ENCODE measurements at places on chromosomes 16 and 17. TPM values are rescaled to one million over a fixed set of nuclear protein-coding genes. Genes with fewer than 3 reads are reported as not detected.
A peak's percentile ranks its signal among the peaks of the same experiment; 100 is the strongest.

GRCh38 chr16:66419527-66419926, 7.6 kb upstream of the BEAN1 start:
- DNase-seq: no peak

The CLDN7 gene
- polyA plus RNA-seq: 119 TPM

The OR3A2 gene
- polyA plus RNA-seq: not detected

DNA sequence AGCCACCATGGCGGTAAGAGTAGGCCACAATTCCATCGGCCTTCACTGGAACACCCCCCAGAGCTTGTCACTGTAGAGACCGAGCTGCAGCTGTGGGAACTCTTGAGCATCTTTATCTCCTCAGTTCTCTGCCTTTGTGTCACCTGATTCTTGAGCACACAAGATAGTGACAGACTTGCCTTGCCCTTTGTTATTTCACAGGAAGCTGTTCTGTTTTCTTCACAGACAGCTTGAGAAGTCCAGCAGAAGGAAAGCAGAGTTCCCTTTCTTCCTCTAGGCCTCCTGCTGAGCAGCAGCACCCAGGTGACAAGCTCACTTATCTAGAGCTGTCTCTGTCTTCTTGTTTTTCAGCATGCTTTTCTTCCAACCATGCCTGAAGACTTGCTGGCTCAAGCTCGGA, 38.4 kb upstream of the ENDOV start:
- no peak for DNase-seq

GRCh38 chr17:42798383-42799380, at the start of the genes CNTD1 and COA3:
Gene CNTD1 (plus strand): TSS chr17:42798861. CDS start chr17:42799068, 207 bp downstream.
Gene COA3 (minus strand): TSS chr17:42798704. CDS start chr17:42798681, 23 bp downstream.
- peak; percentile 95 for DNase-seq

The ACSM2A gene
- 269 TPM for polyA plus RNA-seq

The TXNDC17 gene
- 394 TPM for polyA plus RNA-seq

DNA sequence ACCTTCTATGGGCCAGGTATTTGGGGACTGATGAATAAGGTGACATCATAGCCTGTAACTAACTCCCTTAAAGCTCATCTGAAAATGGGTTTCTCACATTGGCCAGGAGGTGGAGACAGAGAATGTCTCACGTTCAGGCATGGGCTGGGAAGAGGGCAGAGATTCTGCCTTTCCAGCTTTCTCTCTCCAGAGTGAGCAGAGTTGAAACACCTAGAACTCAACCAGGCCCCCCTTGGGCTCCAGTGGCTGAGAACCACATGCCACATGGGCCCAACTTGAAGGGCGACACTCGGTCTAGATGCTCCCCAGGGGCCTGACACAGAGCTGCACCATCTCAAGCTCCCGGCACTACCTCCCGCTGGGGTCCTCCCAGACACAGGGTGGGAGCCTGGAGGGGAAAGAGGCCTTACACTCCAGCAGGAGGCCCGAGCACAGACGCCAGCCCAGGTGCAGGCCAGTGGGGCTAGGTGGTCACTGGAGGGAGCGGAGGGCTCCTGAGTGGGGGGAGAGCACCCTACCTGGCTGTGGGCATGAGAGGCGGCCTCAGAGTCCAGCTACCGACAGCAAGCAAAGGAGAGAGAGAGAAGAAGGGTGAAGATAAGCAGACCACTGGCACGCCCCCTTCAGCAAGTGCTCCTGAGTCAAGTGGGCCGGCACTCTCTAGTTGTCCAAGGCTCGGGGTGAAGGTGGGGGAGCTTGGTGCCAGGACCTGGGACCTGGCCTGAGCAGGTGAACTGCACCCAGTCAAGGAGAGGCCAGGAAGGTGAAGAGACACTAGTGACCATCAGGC, 55.9 kb downstream of the MYO18A start:
- DNase-seq: no peak

The TMEM106A gene
- 15.7 TPM for polyA plus RNA-seq

GRCh38 chr16:85480727-85481101, 132.4 kb upstream of the GSE1 start:
- DNase-seq: no peak

- DNase-seq: no peak
Measured at GRCh38 chr16:55482056-55482455, 3.1 kb downstream of the MMP2 start.

The PPP1R1B gene
- 22.9 TPM for polyA plus RNA-seq

GRCh38 chr16:84043486-84044117, 1.0 kb upstream of the SLC38A8 start:
- DNase-seq: peak; percentile 49

DNA sequence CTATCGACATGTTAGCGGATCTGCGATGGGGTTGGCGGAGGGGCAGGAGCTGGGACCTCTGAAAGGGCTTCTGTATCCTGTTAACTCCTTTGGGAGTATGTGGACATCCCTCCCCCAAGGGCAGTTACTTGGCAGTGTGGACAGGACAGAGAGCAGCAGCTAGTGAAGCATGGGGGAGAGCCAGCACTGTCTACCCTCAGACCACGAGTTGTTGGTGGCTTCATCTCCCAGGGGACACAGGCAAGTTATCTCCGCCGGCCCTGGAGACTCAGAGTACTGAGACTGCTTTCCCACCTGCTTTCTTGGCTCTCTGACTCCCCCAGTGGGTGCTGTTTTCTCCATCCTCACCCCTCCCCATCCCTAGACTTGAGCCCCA, 5.3 kb upstream of the GFAP start:
- no peak for DNase-seq

The P2RX1 gene
- polyA plus RNA-seq: 3.1 TPM

The KCNG4 gene
- polyA plus RNA-seq: not detected

GRCh38 chr16:1317479-1318267, 8.2 kb downstream of the UBE2I start:
- no peak for DNase-seq

The UTS2R gene
- polyA plus RNA-seq: not detected

DNA sequence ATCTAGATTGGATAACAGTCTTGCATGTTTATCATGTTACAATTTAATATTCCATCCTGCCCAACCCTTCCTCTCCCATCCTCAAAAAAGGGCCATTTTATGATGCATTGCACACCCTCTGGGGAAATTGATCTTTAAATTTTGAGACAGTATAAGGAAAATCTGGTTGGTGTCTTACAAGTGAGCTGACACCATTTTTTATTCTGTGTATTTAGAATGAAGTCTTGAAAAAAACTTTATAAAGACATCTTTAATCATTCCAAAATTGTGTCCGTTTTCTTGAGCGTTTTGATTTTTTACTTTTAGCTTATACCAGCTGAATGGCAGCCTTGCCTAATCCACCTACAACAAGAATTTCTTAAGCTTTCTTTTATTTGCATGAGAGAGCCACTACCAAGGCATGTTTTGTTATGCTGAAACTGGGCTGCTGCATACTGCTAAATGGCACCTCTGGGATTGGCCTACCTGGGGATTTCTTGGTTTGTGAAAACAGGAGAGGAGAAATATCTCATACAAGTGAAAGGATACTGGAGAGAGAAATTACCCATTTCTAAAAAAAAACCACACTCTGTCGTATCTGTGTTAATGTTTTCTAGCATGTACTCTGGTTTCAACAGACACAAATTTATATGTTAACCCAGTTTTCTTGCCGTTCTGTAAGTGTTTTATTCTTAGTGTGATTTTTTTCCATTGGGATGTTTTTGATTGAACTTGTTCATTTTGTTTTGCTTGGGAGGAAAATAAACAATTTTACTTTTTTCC, 52.2 kb downstream of the TUBD1 start:
- no peak for DNase-seq

- no peak for DNase-seq
Measured at GRCh38 chr16:81711657-81712319, 67.3 kb upstream of the PLCG2 start.

DNA sequence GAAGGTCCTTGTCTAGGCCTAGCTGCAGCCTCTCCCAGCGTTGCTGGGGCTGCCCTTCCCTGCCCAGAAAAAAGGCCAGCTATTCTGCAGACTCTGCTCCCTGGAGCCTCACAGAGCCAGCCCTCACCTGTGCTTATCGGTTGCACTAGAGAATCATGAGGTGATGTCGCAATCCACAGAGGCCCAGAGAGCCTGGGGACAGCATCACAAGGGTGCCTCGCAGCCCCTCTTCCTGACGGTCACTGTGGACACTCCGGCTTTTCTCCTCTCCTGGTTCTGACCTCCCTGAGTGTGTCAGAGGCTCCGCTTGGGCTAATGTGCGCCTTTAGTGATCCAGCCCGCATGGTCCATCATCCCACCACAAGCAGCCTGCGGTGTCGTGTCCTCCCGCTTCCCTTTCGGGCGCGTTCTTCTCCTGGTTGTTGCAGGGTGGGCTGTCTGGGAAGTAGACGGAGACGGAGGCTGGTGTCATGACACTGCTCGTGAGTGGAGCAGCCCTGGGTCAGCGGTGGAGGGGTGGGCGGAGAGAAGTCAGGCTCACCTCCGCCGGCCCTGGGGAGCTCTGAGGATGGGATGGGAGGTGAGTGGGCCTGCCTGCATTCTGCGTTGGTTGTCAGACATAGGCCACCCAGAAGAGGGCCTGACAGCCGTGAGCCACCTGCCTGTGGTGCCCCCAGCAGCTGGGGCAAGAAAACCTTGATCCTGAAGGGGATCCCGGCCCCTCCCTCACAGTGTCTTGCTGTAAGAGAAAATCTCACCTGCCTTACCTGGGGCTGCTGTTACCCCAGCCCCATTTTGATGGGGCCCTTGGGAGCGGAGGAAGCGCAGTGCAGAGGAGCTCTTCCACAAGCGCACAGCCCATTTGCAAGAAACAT, 165.9 kb upstream of the CHMP6 start:
- no peak for DNase-seq

GRCh38 chr17:70345061-70345460, 175.7 kb downstream of the KCNJ2 start:
- DNase-seq: no peak

The TTYH2 gene
- polyA plus RNA-seq: 2.4 TPM

DNA sequence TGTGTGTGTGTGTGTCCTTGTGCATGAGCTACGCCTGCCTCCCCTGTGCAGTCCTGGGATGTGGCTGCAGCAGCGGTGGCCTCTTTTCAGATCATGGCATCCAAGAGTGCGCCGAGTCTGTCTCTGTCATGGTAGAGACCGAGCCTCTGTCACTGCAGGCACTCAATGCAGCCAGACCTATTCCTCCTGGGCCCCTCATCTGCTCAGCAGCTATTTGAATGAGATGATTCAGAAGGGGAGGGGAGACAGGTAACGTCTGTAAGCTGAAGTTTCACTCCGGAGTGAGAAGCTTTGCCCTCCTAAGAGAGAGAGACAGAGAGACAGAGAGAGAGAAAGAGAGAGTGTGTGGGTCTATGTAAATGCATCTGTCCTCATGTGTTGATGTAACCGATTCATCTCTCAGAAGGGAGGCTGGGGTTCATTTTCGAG, 22.5 kb downstream of the STAT5A start:
- DNase-seq: no peak

- DNase-seq: peak; percentile 92
Measured at GRCh38 chr16:75385507-75386152, 47.7 kb downstream of the CFDP1 start.

DNA sequence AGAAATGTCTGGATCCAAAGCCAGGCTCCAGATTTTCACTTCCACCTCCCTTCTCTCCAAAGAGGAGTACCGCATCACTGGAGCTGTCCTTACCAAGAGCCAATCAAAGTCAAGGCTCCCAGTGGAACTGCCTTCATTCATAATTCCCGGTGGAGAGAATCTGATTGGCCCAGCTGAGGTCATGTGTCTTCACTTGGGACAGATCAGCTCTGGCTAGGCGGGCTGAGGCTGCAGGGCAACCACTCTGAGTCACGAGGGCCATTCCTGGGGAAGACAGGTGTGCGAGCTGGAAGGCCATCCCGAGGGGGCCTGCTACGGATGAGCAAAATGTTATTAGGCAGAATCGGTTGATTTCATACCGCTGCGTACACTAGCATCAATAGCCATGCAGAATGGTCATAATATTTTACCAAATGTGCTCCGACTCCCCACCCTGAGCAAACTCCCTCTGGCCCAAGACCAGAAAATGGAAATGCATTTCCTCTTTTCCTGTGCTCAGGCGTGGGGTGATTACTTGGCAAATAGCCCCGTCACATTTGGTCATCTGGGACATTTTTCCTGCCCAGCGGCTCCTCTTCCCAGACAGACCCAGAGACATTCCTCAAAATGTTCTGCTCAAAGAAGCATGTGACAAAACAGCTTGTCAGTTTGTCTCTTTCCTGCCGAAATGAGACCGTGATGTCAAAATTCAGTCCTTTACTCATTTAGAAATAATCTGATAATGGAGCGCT, 111.1 kb downstream of the AIPL1 start:
- peak; percentile 6 for DNase-seq

The GPR142 gene
- polyA plus RNA-seq: not detected

DNA sequence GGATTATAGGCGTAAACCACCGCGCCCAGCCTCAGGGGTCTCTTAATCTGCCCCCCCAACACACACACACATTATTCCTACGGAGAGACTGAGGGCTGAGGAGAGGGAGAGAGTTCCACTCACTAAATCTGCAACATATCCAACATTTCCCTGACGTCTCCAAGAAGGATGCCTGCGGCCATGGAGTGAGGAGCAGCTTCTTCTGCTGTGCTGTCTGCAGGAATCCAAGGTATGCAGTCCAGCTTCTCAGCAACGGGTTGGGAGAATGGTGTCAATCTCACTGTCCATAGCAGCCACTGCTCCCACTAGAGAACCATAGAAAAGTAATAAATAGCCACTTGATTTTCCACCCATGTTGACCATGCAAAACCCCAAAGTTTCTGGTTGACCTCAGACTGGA, 5.1 kb upstream of the PLXDC1 start:
- DNase-seq: no peak

DNA sequence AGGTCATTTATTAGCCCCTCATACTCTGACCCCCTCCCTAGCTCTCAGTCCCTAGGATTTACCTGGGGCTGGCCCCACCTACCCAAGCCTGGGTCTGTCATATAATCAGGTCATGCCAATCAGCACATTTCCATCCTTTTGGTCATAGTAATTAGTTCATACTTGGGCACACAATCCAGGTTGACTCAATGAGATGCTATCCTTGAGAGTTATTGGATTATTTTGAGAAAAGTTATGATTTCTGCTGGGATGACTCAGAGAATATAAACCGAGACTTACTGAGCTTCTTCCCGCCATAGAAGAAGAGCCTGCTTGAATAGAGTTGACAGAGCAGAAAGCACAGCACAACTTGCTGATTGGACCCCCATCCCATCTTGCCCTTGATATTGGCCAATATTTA, 331.5 kb downstream of the CBLN1 start:
- DNase-seq: no peak

DNA sequence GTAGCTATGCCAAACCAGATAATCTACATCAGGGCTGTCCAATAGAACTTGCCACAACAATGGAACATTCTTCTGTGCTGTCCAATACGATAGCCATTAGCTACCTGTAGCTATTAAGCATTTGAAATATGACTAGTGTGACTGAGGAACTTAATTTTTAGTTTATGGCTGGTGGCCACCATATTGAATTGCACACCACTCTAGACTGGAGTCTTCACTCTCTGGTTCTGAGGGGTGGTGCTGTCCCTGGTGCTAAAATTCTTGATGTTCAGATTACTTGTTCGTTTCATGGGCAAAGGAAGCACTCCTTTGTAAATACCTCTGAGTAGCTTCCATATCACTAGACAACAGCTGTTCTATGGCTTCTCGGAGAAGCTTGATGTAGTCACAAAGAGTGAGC, 296.6 kb downstream of the NPIPA8 start:
- no peak for DNase-seq

The PROCA1 gene
- polyA plus RNA-seq: 3.5 TPM

DNA sequence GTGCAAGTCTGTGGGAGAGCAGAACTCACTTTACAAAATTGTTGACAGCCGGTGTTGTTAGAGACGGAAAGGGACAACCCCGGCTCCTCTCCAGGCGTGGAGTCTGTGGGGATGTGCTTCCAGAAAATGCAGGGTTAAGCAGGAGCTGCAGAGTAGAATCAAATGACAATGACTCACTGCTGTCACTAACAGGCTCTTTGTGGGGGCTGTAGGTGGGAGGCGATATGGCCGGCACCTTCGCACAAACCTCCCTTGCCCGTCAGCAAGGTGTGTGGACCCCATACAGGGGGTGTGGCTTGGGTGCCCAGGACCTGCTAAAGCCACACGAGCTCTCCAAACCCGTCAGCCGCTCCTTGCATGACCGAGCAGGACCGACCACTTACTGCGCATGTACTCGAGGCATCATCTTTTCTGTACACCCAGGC, 5.8 kb downstream of the PDK2 start:
- peak; percentile 78 for DNase-seq
